ENCODE measurements at places on chromosomes 4 and X.
A peak's percentile ranks its signal among the peaks of the same experiment; 100 is the strongest.

GRCh38 chr4:182502064-182502463 is 258.9 kb downstream of the TENM3 start:
- no peak for DNase-seq

GRCh38 chrX:102029026-102029425 is 96.5 kb upstream of the TCEAL2 start:
- DNase-seq = no peak

GRCh38 chrX:39152106-39152649 is 350.9 kb downstream of the MID1IP1 start:
- DNase-seq = no peak

DNA sequence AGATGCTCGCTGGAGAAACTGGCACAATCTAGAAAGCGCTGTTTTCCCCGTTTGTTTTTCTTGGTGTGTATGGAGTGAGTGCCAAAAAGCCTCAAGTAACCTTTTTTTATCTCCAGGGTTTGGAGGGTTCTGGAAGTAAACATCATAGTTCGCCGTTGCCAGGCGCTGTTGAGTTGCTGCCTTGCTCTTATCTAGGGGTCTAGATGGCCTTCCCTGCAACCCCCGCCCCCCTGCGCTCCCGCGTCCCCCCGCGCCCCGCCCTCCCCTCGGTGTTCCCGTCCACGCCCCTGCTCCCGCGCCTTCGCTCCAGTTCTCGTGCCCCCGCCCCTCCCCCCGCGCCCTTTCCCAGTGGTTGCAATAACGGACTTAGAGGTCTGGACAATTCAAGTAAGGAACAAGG is 555 bp upstream of the GCNA start:
- DNase-seq = no peak

- DNase-seq = no peak
These were observed 1565.5 kb upstream of the AGA start for GRCh38 chr4:179007755-179008154.

DNA sequence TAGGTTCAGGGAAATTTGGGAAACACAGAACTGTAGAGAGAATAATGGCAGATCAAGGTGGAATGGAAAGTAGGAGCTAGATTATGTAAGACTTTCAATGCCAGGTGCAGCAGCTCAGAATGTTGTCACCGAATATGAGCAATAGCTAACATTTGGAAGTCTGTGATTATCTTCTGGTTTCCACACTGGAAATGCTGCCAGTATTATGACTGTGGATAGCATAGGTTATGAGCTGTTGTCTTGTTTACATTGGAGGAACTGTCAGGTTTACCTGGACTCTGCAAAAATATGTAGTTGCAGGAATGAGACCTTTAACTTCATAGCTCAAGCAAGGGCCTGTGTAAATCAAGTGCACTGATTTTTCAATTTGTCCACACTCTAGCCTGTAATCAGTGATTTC is 26.0 kb upstream of the TAF9B start:
- DNase-seq = no peak

DNA sequence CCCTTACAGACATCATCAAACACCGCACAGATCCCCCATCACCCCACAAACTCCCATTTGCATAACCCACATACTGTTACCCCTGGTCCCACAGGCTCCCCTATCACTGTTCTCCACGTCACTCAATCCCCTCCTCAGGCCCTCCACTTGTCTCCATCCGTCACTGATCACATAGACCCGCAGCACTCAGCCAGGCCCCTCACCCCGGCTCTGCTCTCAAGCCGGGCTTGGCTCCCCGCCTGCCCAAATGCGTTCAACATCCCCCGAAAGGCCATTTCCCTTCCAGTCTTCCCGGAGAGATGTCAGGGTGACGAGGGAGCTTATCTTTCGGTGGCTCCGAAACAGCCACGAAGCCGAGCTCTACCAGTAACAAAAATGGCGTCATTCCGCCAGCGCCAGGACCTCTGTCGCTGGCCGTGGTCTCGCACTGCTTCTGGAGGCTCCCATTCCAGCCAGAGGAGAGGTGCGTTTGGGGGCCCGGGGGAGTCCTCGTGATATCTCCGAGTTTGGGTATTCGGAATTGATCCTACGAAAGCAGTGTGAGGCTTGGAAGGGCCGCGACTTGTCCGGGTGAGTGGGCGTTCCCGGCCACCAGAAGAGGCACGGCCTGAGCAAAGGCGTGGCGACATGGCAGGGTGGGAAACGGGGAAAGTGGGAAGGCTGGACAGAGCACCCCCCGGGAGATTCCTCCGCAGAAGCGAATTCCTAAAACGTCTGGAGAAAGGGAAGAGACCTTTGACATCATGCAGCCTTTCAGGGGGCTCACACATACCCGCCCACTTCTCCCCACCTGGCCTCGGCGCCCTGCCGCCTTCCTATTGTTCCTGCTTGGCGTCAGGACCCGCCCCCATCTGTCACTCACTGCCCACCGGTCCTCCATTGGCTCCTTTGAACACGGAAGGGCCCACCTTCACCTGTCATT is at the start of gene ZNF630:
Gene ZNF630 (minus strand): TSS at position 577 of the 922 bp plus-strand sequence. CDS start 4,754 bp downstream, outside the sequence.
- DNase-seq = peak; percentile 69

DNA sequence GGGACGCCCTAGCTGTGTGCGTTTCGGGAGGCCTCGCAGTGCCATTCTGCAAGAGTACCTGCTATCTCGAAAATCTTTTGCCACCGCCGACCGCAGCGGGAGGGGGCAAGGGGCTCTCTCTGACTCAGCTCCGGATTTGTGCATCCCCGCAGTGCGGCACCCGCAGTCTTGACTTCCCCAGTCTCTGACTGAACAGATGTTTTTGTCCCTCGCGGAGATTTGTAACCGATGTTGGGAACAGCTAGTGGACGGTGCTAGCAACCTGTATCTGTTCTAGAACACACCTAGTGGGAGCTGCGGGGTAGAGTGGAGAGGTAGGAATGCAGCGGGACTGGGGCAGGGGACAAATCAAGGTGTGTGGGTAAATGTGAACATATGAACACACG is 17.2 kb downstream of the NKX6-1 start:
- no peak for DNase-seq
